ENCODE measurements at places on chromosomes 11 and 22.

DNA sequence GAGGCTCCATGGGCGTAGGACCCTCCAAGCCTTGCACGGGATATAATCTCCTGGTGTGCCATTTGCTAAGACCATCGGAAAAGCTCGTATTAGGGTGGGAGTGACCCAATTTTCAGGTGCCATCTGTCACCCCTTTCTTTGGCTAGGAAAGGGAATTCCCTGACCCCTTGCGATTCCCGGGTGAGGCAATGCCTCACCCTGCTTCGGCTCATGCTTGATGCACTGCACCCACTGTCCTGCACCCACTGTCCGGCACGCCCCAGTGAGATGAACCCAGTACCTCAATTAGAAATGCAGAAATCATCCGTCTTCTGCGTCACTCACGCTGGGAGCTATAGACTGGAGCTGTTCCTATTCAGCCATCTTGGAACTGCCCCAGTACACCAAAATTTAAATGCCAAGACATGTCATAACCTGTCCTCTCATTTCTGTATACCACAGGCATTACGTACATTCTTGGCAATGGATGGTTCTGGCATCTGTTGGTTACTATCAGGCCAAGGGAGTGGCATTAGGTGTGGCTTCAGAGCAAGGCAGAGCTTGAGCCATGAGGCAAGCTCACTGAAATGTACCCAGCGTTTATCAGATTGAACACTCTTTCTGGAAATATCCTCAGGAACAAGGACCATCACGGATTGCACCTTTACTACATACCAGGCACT lies 95.4 kb upstream of the GALNT18 start:
- DNase-seq, result no peak

DNA sequence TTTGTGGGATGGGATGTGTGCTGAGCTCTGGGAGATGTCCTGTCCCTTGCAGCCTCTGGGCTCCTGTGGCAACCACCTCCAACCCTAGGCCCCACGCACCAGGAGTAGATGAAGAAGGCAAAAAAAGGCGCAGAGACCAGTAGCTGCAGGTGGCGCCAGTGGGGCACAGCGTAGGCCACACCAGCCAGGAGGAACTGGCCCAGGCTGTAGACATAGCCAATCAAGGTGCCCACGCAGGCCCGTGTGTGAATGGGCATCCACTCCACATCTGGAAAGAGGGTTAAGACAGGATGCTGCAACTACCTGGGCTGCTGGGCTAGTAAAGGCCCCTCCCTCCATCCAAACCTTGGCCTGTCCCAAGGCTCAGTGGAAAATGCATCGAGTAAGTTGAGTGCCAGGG lies 3.0 kb downstream of the SLC22A6 start:
- DNase-seq, result no peak

DNA sequence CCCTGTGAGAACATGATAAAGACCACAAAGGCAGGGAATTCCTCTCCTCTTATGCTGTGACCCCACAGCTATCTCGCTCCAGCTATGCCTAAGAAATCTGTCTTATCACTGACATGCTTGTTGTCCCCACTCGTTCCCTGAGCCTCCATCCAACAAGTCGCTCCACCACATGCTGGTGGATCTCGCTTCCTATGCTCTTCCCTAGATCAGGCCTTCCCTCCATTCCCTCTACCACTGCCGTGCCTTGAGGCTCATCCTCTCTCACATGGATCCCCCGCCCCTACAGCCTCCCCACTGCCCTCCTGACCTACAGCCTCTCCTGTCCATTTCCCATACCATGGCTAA lies 1.4 kb upstream of the DGAT2 start:
- DNase-seq, result no peak

DNA sequence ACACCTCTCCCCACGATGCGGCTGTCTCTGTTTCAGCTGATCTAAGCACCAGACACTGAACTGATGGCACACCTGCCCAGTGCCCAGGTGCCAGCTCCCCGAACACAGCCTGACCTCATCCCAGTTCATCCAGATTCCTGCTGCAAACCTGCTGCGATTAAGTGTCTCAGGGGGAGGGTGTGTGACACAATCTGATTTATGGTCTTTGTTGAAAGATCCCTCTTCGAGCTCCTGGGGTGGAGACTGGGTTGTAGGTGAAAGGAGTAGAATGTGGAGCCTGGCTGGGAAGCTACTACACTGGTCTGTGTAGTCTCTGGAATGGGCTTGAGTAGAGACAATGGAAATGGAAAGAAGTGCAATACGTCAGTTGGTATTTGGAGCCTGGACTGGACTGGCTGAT lies 390.3 kb downstream of the SHANK2 start:
- no peak for DNase-seq

DNA sequence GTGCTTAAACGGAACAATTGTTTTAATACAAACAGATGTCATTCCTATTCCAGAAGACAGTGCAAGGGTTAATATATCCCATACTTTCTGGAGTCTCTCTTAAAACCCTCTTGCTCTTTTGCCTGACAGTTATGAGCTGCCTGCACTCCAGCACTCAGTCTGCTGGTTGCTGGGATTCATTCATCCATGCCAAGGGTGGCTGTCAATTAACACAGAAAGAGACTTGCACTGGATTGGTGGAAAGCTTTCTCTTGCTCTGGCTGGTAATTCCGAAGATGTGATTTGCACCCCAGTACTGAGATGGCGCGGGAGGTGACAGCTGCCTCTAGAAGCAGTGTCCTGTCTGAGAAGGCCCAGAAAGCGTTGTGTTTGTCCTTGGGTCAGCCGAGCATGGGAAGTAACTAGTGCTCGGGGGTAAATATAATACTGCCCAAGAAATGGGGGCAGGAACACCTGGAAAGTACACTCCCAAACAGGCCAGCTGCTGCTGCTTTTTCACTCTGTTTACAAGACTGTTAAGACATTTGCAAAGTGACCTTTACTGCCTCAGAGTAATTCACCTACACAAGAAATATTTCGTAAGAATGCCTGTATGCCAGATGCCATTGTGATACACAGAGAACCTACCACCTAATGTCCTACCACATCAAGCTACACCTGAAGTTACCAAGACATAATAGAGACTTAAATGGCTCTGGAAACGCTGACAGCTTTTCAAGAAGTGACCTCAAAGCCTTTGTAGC lies 20.5 kb downstream of the SCUBE2 start:
- no peak for DNase-seq

- no peak for DNase-seq
Measured at GRCh38 chr22:16387088-16387487, 205.5 kb downstream of the CCT8L2 start.

DNA sequence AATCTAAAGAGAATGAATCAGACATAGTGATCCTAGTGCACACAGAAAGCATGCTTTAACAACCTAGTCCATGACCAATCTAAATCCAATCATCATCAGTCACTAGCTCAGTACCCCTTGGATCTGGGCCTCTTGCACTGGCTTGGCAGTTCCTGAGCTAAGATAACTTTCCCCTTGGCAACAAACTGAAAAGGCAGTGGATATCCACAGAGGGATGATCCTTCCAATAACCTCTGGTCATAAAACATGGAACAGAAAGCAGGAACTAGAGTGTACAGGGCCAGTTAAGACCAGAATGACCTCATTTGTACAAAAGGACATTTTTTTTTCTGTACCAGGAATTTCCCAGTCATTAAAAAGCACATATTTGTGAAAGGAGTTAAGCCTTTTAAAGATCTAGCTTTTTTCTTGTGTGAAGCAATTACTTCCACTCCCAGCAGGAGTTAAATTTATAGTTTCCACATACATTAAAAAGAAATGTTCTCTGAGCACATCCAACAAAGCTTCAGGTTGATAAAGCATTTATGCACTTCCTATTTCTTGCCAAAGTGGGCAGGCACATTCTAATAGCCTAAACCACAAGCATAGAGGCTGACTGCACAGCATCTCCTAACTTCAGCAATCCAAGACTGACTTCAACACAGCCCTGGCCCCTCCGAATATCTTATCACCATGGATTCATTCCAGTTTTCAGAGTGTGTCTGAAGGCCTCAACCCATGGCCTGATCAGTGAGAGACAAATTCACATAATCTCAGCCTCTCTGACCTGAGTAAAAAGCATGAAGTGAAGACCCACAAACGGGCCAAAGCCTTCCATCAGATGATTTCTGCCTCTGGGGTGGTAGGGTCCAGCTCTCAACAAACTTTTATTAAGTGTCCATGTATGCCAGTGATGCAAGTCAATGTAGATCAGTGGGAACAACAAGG lies 29.9 kb downstream of the GUCY1A2 start:
- no peak for DNase-seq

GRCh38 chr11:44507896-44508445 lies 57.5 kb upstream of the CD82 start:
- no peak for DNase-seq

DNA sequence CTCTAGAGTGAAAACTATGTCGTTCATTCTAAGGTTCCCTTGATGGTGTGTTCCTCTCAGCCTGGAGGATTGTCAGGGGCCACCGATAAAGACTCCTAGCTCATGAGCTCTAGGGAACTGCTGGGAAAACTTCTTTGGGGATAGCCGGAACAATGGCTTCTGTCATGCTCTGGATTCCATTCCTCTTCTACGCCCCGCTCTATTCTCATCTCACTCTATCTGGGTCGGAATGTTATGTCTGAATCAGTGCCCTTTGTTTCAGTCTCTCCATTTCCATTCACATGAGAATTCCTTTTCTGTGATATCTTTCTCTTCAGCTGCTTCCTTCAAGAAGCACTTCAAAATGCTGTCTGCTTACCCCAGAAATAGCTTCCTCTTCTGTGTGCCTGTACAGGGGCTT lies 16.9 kb upstream of the SLCO2B1 start:
- DNase-seq, result no peak

DNA sequence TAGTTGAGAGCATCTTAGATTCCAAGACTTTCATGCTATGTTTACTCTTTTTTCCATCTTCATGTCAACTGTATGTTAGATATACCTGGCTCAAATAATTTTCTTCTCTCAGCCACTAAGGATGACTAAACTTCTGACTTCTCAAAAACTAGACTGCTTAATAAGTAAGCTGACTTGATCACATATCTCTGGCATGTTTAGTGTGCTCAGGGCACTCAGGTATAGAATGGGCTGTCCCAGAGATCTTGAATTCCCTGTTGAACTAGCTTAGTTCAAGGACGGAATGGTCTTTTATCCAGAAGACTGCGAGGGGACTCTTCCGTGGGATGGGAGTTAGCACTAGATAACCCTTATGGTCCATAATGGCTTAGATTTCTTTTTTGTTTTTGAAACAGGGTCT lies 13.0 kb downstream of the NEU3 start:
- DNase-seq, result no peak

- DNase-seq, result no peak
Measured at GRCh38 chr11:77470504-77470903, 3.4 kb downstream of the PAK1 start.

DNA sequence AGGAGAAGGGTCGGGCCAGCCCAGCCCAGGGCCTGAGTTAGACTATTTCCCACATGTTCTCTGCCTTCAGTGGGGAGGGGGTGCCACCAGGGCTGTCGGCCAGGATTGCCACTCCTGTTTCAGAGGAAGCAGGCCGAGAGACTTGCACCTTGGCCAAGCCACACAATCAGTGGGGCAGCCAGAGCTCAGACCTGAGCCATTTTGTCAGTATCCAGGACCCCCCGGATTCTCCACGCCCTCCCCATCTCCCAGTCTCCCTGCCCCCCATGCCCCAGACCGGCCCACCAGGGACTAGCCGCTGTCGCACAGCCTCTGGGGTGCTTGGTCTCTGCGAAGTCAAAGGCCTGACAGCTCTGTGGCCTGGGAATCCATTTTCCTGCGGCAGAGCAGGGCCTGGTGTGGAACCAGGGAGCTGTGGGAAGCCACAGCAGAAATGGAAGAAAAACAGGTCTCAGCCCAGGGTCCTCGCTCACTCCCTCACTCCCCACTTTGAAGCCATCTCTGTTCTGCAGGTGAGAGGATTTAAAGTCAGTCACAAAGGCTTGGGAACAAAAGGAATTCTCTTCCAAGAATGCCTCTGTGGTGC lies 25.5 kb upstream of the MGAT3 start:
- DNase-seq, result no peak

- peak; percentile 98 for DNase-seq
Measured at GRCh38 chr11:65857853-65858680, at the start of gene CFL1. CFL1 (minus strand) TSS chr11:65858180; CDS start chr11:65858099, 81 bp downstream.

DNA sequence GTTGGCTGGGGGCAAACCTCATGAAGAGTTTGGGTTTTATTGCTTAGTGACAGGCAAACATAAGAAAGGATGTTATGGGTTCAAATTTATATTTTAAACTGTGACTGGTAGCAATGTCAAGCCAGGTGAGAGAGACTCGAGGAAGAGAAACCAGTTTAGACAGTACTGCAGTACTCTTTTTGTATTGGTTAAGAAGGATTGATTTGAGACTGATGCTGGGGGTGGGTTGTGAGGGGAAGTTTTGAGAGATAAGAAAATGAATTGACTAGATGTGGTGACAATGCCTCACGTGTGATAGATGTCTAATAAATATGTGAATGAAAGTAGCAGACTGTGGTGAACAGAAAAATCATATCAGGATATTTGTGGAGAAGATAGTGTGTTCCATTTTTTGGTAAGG lies 142.4 kb downstream of the DDX10 start:
- no peak for DNase-seq

DNA sequence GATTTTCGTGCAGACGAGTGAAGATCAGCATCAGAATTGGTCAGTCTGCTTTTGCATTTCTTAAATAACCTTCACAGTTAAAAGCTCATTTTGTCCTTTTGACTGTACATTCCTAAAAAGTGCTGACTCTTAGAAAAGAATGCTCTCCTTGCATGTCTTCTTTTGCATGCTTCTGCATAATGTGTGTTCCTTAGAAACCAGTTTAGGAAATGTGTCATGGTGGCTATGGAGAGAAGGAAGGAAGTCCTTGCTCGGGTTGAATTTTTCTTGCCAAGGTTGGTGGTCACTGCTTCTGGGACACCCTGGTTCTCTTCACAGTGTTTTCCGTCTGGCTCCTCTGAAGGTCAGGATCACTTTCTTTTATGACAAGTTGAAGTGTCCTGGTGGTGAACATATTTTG lies 6.8 kb downstream of the AP2A2 start:
- DNase-seq, result no peak

GRCh38 chr22:32024796-32025195 lies 18.3 kb upstream of the SLC5A1 start:
- no peak for DNase-seq

DNA sequence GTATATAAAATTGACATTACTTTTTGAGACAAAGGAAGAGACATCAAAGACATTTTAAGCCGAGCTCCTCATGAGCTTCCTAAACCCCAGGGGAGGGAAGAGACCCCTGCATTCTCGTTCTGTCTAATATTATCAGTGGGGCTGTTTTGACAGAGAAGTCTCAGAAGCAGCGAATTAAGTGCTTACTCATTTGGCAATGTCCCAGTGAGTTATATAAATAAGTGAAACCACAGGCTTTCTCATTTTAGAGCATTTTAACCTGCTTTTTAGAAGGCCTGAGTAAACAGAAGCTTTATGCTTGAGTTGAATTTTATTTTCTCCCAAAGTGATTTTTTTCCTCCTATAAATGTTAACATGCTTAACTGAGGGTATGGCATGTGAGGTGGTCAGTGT lies 23.2 kb upstream of the C1QTNF4 start:
- no peak for DNase-seq

GRCh38 chr11:70315716-70316115 lies 45.2 kb downstream of the PPFIA1 start:
- no peak for DNase-seq

- DNase-seq, result no peak
Measured at GRCh38 chr22:17472932-17473331, 90.4 kb upstream of the SLC25A18 start.
